ENCODE measurements at places on chromosomes 5 and 9. TPM values are rescaled to one million over a fixed set of nuclear protein-coding genes. Genes with fewer than 3 reads are reported as not detected.

GRCh38 chr9:38338342-38339018 is 54.0 kb upstream of the ALDH1B1 start:
- no peak for DNase-seq
- no peaks in the 10 kb centered on the region for H3K4me1 ChIP-seq
- H3K4me3 ChIP-seq: no peak overlapping the region
- no peaks in the 10 kb centered on the region for H3K36me3 ChIP-seq
- no peak overlapping the region for H3K27ac ChIP-seq

- H3K4me3 ChIP-seq: no peak overlapping the region
- DNase-seq: peak; percentile 13
- H3K27me3 ChIP-seq: no peaks in the 10 kb centered on the region
- peaks cover 13% of the 10 kb centered on the region for H3K4me1 ChIP-seq
- peaks cover 5% of the 10 kb centered on the region for H3K36me3 ChIP-seq
Observed at GRCh38 chr9:6902423-6902822, 144.7 kb downstream of the KDM4C start.

DNA sequence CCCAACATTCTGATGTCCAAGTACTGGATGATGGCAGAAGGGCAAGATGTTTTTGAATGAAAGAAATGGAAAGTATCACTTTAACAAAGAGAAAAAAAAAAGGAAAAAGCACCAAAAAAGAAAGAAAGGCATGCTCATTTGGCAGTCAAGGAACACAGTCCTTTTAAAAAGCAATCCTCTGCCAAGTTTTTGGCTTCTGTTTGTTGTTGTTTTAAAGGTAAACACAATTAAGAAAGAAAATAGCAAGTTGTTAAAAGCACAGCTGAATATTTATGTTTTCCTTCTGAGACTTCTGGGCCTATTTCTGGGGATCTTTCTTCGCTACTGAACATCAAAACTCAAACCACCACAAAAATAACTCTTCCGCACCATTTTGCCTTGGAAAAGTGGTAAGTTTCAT is 162.1 kb downstream of the TRPM3 start:
- H3K36me3 ChIP-seq: no peaks in the 10 kb centered on the region
- H3K27me3 ChIP-seq: no peaks in the 10 kb centered on the region
- H3K4me1 ChIP-seq: peaks cover 29% of the 10 kb centered on the region

DNA sequence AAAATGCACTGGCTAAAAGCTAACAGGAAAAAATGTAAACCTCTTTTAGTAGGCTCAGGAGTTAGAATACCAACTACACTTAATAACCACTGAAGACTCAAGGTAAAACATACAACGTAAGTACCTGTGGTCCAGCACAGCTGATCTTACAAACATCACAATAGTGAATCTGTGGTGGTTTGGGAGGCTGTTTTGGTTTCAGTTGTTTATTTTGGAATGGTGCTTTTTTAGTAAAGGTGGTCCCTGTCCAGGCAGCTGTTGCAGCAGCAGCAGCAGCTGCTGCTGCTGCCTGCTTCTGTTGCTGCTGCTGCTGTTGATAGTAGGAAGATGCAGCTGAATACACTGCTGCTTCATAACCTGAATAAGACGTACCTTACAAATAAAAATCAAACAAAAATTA is 37.9 kb downstream of the ZFR start:
- no peak overlapping the region for H3K4me3 ChIP-seq
- H3K27ac ChIP-seq: no peak overlapping the region
- DNase-seq: no peak
- no peaks in the 10 kb centered on the region for H3K4me1 ChIP-seq

Gene TRIM14
- 54.0 TPM for total RNA-seq

- H3K4me1 ChIP-seq: no peaks in the 10 kb centered on the region
- H3K36me3 ChIP-seq: no peaks in the 10 kb centered on the region
- no peaks in the 10 kb centered on the region for H3K27me3 ChIP-seq
- DNase-seq: no peak
Observed at GRCh38 chr9:20908461-20908860, 123.0 kb downstream of the HACD4 start.

Gene PCDHA11
- total RNA-seq: 0.64 TPM

Gene CTNNA1
- 623 TPM for total RNA-seq

Gene FGFR4
- 291 TPM for total RNA-seq

- H3K4me1 ChIP-seq: peaks cover 26% of the 10 kb centered on the region
- H3K27ac ChIP-seq: no peak overlapping the region
- H3K36me3 ChIP-seq: peaks cover 9% of the 10 kb centered on the region
- peaks cover 70% of the 10 kb centered on the region for H3K27me3 ChIP-seq
- H3K4me3 ChIP-seq: no peak overlapping the region
- peak; percentile 30 for DNase-seq
Observed at GRCh38 chr5:176614805-176615478, 5.0 kb upstream of the GPRIN1 start.

Gene PIP5K1B
- total RNA-seq: 8.6 TPM

GRCh38 chr9:126595982-126596381 is 17.7 kb upstream of the LMX1B start:
- H3K27me3 ChIP-seq: peaks cover 57% of the 10 kb centered on the region
- no peak for DNase-seq
- H3K4me3 ChIP-seq: no peak overlapping the region
- H3K27ac ChIP-seq: no peak overlapping the region

GRCh38 chr9:81693671-81694378 is 4.5 kb upstream of the TLE1 start:
- H3K36me3 ChIP-seq: peaks cover 19% of the 10 kb centered on the region
- no peak overlapping the region for H3K4me3 ChIP-seq
- H3K27ac ChIP-seq: no peak overlapping the region
- H3K4me1 ChIP-seq: no peaks in the 10 kb centered on the region
- DNase-seq: no peak

DNA sequence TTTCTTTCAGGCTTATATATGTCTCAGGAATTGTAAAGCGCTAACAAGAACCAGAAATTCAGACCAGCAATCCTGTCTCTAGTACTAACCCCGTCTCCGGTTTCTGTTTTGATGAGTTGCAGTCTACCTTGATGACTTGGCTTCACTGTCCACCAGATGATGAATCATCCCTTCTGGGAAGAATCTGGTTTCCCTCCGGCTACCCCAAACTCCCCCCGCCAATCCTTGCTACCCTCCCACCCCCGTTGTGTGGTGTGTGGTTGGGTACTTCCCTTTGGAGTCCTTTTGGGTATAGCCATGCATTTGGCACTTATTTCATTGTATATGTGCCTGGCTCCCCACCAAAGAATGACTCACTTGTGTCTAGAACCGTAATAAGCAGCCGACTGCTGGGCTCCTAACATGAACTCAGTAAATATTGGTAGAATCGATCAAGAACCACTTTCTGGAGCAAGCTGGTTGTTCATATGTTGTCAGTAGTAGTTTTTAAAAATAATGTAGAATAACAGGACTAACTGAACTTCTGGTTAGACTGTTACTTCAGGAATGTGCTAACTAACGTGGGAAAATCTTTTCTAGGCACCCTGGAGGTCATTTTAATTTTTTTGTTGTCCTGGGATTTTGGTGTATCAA is 8.3 kb upstream of the TGFBI start:
- H3K27me3 ChIP-seq: no peaks in the 10 kb centered on the region
- peaks cover 72% of the 10 kb centered on the region for H3K4me1 ChIP-seq
- H3K36me3 ChIP-seq: peaks cover 20% of the 10 kb centered on the region
- peak; percentile 79 for DNase-seq

Gene RNF145
- total RNA-seq: 169 TPM

Gene PCDHGB2
- 0.38 TPM for total RNA-seq

- DNase-seq: no peak
- no peaks in the 10 kb centered on the region for H3K36me3 ChIP-seq
- H3K27ac ChIP-seq: no peak overlapping the region
- no peaks in the 10 kb centered on the region for H3K4me1 ChIP-seq
- H3K27me3 ChIP-seq: no peaks in the 10 kb centered on the region
Observed at GRCh38 chr5:7597059-7597642, 201.2 kb downstream of the ADCY2 start.

- no peak overlapping the region for H3K4me3 ChIP-seq
- no peak for DNase-seq
- no peak overlapping the region for H3K27ac ChIP-seq
- H3K27me3 ChIP-seq: no peaks in the 10 kb centered on the region
Observed at GRCh38 chr9:115415450-115415849, 297.5 kb upstream of the TNC start.

GRCh38 chr5:50888751-50889150 is 222.3 kb downstream of the PARP8 start:
- peaks cover 29% of the 10 kb centered on the region for H3K27me3 ChIP-seq
- no peak overlapping the region for H3K4me3 ChIP-seq
- no peak for DNase-seq
- H3K27ac ChIP-seq: no peak overlapping the region

- no peaks in the 10 kb centered on the region for H3K4me1 ChIP-seq
- H3K27ac ChIP-seq: no peak overlapping the region
- H3K4me3 ChIP-seq: no peak overlapping the region
- no peaks in the 10 kb centered on the region for H3K27me3 ChIP-seq
- DNase-seq: no peak
Observed at GRCh38 chr9:117191504-117192261, 223.2 kb downstream of the ASTN2 start.

Gene ESM1
- total RNA-seq: not detected
